NCI-H510A (cell line): ENCODE measurements at places on chromosomes 12 and 14.

GRCh38 chr12:40015345-40015744 is 90.5 kb downstream of the SLC2A13 start:
- no peak for DNase-seq

- no peak for DNase-seq
Observed at GRCh38 chr12:19639781-19640415, 200.6 kb downstream of the AEBP2 start.

- no peak for DNase-seq
Observed at GRCh38 chr12:48764521-48764920, 24.4 kb downstream of the ADCY6 start.

DNA sequence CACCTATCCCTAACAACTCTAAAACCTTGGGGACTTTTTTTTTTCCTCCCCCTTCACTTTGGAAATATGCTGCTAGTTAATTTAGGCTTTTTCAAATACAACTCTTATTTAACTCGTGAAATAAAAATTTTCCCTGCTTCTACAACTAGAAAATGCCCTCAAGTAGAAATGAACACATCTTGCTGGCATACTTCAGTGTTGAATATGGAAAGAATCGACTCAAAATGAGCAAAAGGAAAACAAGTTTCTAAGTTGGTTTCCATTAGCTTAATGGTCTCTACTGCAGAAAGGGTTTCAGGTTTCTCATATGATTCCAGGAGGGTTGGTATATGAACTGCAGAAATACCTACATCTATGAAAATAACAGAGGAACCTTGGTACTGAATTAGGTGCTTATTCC is 118.3 kb upstream of the TMTC1 start:
- DNase-seq = no peak

DNA sequence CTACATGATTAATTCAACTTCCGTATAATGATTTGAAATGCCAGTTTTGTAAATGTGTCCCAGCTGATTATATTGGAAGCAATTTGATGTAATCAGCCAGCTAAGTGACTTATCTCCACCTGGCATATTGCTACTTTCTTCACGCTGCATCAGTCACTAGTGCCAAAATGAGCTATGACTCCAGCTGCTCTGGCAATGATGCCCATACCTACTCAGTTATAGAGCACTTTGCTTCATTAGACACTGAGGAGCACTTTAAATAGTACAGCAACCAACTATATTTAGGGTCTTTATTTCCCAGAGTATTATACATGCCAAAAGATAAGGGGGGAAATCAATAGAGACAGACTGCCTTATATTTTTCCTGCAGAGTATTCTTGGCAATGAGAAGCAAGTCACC is 67.9 kb upstream of the LIN7A start:
- DNase-seq = no peak

GRCh38 chr14:77882098-77882497 is 82.2 kb downstream of the ADCK1 start:
- peak; percentile 86 for DNase-seq

DNA sequence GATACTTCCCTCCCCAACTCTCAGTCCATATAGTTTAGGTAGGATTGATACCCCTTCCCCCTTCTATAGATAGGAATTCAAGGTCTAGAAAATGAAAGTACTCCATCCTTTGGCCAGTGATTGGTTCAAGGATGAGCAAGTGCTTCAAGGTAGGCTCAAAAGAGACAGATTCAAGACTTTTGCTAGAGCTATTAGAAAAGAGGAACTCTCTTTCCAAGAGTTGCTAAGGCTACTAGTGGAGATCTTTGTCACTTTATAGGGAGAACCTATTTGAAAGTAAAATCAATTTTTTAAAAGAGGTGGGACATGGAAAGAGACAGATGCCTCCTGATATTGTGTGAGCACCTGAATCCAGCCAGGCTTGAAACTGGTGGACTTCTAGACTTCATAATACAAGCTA is 17.5 kb downstream of the POLE2 start:
- no peak for DNase-seq

GRCh38 chr12:83559650-83560049 is 872.9 kb downstream of the TMTC2 start:
- DNase-seq = no peak

- peak; percentile 61 for DNase-seq
Observed at GRCh38 chr14:36580856-36581831, 1.3 kb downstream of the NKX2-8 start.

DNA sequence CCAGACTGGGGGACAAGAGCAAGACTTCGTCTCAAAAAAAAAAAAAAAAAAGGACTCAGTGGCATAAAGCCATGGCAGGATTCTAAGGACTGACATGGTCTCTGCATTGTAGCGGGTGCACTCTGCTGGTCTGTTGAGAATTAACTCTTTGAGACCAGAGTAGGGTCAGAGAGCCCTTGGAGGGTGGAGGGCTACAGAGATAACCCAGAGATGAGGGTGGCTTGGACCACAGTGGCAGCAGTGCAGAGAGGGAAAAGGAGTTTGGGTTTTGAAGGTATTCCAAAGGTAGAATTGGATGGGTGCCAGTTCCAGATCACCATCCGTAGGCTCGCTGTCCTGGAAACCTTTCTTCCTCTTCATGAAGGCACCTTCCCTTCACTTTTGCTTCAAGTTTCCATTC is 14.3 kb upstream of the DYNC1H1 start:
- DNase-seq = no peak

GRCh38 chr12:62629413-62629812 is 162.8 kb downstream of the MON2 start:
- DNase-seq = no peak

- DNase-seq = no peak
Observed at GRCh38 chr14:102927878-102928411, 5.5 kb downstream of the AMN start.

- no peak for DNase-seq
Observed at GRCh38 chr12:27868139-27868538, 88.1 kb upstream of the MANSC4 start.

DNA sequence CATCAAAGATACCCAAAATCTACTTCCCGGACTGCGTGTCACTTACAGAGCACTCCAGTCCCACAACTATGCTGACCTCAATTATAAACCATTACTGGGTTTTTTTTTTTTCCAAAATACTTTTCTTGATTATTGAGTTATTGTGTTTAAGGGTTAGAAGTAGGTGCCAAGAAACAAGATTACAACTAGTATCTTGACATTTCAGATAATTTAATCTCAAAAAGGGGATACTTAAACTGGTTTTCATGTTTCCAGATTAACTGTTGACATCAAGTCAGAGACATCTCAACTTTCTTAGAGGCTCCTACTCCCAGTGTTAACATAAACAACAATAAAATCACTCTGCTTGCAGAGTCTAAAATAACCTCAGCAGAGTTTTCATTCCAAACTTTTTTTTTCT is 131.2 kb upstream of the ARID2 start:
- DNase-seq = no peak

- no peak for DNase-seq
Observed at GRCh38 chr12:116284396-116284795, 6.9 kb upstream of the MED13L start.

- no peak for DNase-seq
Observed at GRCh38 chr14:49702725-49703124, 9.8 kb downstream of the KLHDC1 start.

- no peak for DNase-seq
Observed at GRCh38 chr14:93114068-93114710, 1.5 kb downstream of the ITPK1 start.

DNA sequence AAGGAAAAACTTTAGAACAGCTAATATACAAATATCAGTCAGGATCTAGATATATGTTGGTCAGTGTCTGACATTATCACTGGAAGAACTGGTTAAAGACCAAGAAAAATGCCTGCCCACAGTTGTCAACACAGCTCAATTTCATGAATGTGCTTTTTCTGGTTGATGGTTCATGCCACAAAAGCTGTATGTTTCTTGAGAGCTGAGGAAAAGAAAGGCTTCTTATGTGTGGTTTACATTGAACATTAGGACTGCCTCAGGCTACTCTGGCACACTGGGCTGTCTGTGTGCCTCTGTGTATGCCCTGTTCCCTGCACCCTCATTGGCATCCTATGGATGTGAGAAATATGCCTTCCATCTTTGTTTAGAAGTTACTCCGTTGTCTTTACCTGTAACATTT is 218.8 kb upstream of the RGS6 start:
- DNase-seq = no peak

DNA sequence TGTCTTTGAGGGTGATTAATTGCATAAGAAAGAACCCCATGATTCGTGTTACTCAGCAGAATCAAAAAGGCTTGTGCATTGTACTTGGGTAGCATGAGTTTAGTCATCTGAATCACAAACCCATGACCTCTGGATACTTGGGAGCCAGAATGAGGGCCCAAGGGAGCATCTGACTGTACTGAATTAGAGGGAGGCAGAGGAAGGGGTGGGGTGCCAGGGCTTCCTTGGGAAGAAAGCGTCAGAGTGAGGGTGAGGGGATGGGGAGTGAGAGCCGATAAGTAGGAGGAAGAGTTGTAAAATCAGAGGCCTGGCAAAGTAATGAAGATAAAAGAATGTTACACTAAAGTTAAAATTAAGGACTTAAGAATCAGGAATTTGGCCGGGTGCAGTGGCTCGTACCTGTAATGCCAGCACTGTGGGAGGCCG is 29.8 kb downstream of the GPRC5D start:
- no peak for DNase-seq

DNA sequence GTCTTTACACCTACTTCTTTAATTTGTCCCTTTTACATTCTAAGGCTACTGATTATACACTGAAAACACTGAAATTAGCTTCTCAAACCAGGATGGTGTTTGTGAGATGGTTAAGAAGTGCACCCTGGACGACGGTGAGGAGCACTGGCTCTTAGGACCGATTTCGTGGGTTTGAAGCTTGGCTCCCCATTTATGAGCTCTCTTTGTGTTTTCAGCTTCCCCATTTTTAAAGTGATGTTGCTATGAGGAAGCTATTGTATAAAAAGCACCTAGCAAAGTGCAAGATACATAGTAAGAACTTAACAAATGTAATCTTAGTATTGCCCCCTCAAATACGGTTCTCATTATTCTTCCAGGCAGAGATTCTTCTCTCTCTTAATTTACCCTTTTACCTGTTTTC is 4.7 kb downstream of the NFYB start:
- no peak for DNase-seq

GRCh38 chr14:91398707-91399106 is 18.9 kb downstream of the CCDC88C start:
- no peak for DNase-seq

DNA sequence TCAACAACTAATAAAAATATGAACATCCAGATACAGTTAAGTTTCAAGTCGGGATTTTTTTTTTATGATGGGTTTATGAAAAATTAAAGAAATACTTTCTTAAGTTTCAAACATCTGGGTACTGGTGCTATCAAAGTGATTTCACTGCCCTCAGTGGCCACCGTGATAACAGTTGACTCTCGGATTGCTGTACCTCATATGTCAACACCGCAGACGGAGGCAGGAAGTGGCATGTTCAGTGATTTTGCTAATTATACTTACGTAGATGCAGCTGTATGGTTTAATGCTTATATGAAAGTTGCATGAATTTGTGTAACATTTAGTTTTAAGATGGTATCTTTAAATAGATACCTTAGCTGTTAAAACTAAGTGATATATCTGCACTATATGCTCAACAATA is 20.8 kb upstream of the FBLN5 start:
- DNase-seq = no peak

GRCh38 chr14:21096438-21096837 is 2.0 kb downstream of the ZNF219 start:
- no peak for DNase-seq

- DNase-seq = no peak
Observed at GRCh38 chr14:24068711-24069410, 2.5 kb upstream of the CPNE6 start.

DNA sequence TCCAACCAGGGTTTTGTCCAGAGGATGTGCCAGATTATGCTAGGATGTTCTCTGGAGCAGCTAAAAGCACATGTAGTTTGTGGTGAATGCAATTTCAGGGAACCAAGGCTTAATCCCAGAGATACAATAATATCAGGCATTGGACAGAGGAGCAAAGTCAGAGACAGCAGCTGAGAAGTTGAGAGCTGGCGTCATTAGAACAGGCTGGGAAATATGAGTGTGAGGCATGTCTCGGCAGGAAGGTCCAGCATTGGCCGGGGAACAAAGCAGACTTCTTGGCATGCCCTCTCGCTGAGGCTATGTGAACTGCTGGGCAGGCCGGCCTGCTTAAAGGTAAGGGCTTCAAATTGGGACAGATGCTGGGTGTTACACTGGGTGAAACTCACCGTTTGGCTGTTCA is 125.4 kb downstream of the CAND1 start:
- DNase-seq = no peak

GRCh38 chr14:89866458-89866857 is 88.1 kb downstream of the EFCAB11 start:
- DNase-seq = no peak

GRCh38 chr12:116066381-116067230 is 210.9 kb downstream of the MED13L start:
- no peak for DNase-seq

DNA sequence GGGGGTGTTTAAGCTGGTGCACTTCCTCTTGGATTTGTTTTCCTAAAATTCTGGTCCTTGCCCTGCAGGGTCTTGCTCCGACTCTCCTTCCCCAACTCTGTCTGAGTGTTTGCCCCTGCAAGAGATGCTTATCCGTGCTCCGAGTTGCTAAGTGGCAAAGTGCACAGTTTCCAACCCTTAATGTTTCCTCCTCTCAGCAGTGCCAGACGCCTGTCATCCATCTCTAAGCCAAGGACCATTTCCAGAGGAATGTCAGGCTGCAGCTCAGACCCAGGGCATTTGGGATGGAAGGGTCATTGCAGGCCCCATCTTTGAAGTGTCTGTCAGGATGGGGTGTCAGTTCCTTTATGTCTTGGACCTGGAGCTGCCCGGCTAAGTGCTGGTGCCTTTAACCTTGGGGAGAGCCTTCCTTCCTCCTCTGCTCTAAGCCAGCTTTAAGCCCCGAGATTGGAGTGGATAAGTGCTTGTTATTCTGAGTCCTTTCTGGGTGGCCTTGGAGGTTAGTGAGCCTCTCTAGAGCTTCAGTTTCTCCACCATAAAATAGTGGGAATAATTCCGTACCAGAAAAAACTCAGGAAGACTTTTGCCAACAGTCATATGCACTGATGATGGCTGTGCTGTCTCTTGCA is 15.0 kb downstream of the WNT5B start:
- DNase-seq = no peak

- no peak for DNase-seq
Observed at GRCh38 chr12:64232196-64232595, 10.1 kb upstream of the KICS2 start.

DNA sequence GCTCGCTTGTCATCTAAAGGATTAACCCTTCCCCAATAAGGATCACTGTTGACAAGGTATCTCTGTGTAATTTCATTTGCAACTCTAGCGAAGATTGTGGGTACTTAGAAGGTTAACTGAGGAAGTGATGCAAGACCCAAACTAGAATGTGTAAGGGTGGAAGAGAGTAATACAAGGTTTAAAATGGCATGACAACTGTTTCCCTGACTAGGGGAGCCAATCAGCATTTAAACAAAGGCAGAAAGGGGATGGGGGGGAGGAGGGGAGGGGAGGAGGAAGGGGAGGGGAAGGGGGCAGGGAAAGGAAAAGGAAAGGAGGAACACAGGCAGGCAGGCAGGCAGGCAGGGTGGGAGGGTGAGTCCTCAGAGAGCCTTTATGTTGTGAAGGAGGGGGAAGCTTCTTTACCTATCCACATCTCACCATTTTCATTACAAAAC is 31.1 kb downstream of the NRDE2 start:
- no peak for DNase-seq
